ENCODE measurements at places on chromosomes 1 and 21.

- peak; percentile 54 for DNase-seq
Observed at GRCh38 chr1:16727190-16728111, 12.9 kb upstream of the RNU1-4 start.

- DNase-seq = no peak
Observed at GRCh38 chr1:240616018-240616417, 4.1 kb upstream of the GREM2 start.

DNA sequence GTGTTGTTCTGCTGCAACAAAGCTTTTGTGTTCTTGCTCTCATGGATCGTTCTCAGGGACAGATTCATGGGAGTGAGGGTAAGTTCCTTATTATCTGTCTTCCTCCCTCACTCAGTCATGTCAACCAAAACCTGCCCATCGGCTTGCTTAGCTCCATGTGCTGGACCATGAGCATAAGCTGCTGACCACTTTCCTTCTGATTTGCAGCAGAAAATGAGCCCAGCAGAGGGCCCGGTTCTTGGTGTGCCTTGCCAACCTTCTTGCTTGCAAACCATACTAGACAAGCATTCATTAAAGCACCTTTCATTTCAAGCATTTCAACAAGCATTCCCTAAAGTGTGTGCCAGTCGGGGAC is 64.0 kb upstream of the COA6 start:
- no peak for DNase-seq

DNA sequence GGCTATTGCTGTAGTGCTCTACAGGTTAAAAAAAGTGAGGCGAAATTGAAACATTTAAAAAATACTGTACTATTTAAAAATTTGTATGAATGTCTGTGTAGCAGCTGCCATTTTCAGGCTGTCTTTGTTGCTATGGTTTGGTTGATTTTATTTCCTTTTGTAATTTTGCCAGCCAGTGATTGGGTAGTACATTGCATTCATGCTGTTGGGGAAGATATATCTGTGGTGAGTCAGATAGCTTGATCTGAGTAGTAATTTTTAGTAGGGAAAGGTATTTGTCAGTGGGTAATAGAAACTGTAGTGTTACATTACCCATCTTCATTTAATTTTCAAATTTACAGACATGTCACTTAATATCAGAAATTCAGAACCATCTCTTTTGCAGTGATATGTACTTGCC is 15.0 kb downstream of the NFIA start:
- no peak for DNase-seq
